Fibroblast of the aortic adventitia (primary cell): ENCODE measurements at places on chromosomes 1 and 21. TPM values are rescaled to one million over a fixed set of nuclear protein-coding genes. Genes with fewer than 3 reads are reported as not detected.

The LCE1A gene
- total RNA-seq, result not detected in 2 replicates

The S100A10 gene
- 271 and 340 TPM in 2 replicates for total RNA-seq

The ACTA1 gene
- not detected in 2 replicates for total RNA-seq

The PEF1 gene
- total RNA-seq, result 33.3 and 59.8 TPM in 2 replicates

The BMP8A gene
- not detected in 2 replicates for total RNA-seq

The MRAP gene
- total RNA-seq, result not detected in 2 replicates

The HSD3B2 gene
- not detected in 2 replicates for total RNA-seq

The ZMPSTE24 gene
- 41.0 and 103 TPM in 2 replicates for total RNA-seq

The RSPO1 gene
- 0.49 TPM in 1 of 2 replicates, not detected in the other for total RNA-seq

The OR2L13 gene
- not detected in 2 replicates for total RNA-seq

The OPTC gene
- not detected in 2 replicates for total RNA-seq

The APCS gene
- total RNA-seq, result not detected in 2 replicates

The RGS5 gene
- 6.4 and 20.2 TPM in 2 replicates for total RNA-seq

The TACSTD2 gene
- total RNA-seq, result 0.36 and 0.82 TPM in 2 replicates

The C1orf53 gene
- 0.98 and 4.5 TPM in 2 replicates for total RNA-seq

The CDK18 gene
- total RNA-seq, result 0.27 and 1.6 TPM in 2 replicates

The CD101 gene
- total RNA-seq, result 0.09 and 0.41 TPM in 2 replicates
